ENCODE measurements at places on chromosomes 16 and 17.

GRCh38 chr16:4316864-4317531, 1.1 kb downstream of the GLIS2 start:
- DNase-seq = no peak

- DNase-seq = no peak
These were observed 10.4 kb downstream of the MGAT5B start for GRCh38 chr17:76878568-76878967.

DNA sequence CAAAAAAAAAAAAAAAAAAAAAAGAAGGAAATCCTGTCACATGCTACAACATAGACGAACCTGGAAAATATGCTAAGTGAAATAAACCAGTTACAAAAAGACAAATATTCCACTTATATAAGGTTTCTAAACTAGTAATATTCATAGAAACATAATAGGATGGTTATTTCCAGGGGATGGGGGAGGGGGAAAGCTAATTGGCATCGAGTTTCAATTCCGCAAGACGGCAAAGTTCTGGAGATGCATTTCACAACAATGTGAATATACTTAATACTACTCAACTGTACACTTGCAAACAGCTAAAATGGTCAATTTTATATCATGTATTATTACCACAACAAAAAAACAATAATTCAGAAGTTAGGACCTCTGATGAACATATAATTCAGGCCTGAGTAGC, 37.9 kb upstream of the ABCA9 start:
- DNase-seq = no peak

DNA sequence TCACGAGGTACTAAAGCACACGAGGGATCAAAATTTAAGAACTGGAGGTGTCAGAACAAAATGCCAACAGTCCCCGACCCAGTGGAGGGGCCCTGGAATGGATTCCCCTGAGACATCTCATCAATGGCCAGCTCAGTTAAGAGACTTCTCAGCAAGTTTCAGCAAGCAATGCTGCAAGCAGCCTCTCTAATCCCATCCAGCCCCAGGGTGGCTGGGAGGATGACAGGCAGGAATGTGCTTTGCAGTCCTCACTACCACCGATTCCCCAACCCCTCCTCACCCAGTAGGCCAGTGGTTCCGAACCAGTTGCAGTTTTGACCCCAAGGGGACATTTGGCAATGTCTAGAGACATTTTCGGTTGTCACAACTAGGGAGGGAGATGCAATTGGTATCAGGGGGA, 8.7 kb downstream of the GPRC5B start:
- DNase-seq = no peak

DNA sequence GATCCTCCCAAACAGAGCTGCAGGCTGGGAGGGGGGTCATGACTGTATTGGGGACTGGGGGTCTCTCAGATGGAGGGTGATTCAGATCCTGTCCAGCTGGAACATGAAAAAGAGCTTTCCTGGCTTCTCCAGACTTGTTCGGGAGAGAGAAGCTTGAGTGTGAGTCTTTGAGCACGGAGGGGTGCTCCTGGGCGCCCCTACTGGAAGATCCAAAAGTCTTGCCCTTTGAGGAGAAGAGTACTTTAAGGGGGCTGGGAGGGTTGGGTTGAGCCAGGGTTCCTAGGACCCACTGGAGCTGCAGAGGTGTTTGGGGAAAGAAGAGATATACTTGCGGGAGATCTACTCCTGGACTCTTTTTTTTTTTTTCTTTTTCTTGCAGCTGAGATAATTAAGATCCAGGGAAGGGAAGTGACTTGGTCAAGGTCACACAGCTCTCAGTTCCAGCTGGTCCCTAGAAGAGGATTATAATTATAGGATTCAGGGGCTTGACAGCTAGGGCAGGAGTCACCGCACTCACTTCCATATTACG, 8.4 kb downstream of the RARA start:
- DNase-seq = no peak

DNA sequence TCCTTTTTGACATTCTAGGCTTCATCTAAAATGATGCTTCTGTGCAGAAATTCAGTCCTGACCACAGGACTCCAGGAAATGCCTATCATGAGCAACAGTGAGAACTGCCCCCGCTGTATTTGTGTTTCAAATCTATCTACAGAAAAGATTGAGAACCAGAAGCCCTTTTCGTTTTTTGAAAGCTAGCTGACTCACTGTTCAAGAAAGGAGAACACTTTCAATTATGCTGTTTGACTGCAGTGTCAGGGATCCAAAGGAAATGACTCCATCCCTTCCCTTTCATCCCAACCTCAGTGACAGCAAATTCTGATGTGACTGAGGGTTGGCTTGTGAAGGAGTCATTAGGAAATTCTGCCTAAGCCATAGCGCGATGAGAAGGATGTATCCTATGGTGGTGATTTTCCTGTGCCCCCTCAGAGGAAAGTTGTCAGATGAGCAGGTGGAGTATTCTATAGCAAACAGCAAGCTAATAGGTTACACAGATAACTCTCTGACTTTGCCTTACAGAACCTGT, 622.3 kb downstream of the TMEM114 start:
- DNase-seq = no peak

- no peak for DNase-seq
These were observed 4.8 kb upstream of the PSMD3 start for GRCh38 chr17:39975801-39976200.

DNA sequence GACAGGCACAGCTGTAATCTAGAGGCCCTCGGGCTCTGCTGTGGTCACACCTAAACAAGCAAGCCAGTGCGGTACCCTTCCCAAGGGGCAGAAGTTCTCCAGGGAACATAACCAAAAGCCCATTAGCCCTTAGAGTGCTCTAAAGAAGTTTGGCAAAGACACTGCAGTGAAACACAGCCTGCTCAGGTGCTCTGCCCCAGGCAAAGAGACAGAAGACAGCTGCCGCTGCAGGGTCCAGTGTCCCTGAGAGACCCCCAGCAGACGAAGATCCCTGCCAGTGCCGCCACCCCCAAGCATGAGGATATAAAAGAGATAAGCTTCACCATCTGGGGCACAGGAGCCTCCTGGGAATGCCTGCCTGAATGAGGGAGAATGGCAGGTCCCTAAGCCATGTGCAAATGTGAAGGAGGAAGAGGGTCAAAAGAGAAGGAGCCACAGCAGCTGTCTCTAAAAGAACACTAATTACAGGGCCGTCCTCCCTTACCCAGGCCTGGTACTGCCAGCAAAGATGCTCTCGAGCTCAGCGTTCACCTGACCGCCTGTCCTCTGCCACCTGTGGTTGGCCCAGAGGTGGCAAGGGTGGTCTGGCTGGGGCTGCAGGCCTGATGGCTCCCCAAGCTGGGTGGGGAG, 29.7 kb downstream of the CUEDC1 start:
- no peak for DNase-seq

GRCh38 chr17:59601130-59601529, 18.6 kb upstream of the CLTC start:
- no peak for DNase-seq

GRCh38 chr17:47949946-47950345, 7.7 kb downstream of the PRR15L start:
- DNase-seq = no peak

Measured in memory B cell (primary cell).